ENCODE measurements at places on chromosomes 7 and 10.

GRCh38 chr10:106711313-106711906 is 453.1 kb downstream of the SORCS1 start:
- DNase-seq, result no peak

- DNase-seq, result no peak
Observed at GRCh38 chr7:72020311-72020710, 391.8 kb downstream of the CALN1 start.

GRCh38 chr7:24464861-24465260 is 108.4 kb upstream of the PALS2 start:
- DNase-seq, result no peak

GRCh38 chr10:60176925-60177324 is 212.8 kb downstream of the ANK3 start:
- no peak for DNase-seq

DNA sequence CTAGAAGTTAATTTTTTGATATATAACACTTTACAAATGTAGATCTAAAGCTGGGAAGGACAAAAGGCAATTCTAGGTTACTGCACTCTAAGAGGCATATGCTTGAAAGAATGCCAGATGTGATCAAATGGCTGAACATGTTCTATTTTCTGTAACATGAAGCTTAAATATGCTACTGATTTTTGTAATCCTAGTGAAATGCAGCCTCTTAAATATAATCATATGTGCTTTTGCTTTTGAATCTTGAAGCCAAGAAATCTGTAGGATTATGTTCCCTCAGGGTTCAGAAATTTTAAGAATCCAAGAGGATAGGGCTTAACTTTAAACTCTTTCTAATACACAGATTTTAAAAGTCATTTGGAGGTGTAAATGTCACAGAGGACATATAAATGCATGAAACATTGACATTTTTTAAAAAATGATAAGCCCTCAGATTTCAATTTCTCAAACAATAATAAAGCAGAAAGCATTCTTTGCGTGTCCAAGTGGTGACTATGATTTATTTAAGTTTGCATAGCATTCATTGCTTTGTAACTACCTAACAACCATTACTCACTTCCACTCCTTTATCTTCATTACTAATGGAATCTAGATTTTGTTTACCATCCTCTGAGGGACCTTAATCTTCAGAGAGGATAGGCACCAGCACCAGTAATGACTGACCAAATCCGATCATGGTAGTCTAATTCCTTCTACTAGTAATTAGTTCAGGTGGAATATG is 170.4 kb downstream of the MAGI2 start:
- DNase-seq, result no peak
